ENCODE measurements at places on chromosomes 1 and 21.

- no peak for DNase-seq
These were observed 88.5 kb downstream of the UCK2 start for GRCh38 chr1:165915932-165916348.

GRCh38 chr1:186518395-186518794 is 57.5 kb upstream of the PDC start:
- no peak for DNase-seq

DNA sequence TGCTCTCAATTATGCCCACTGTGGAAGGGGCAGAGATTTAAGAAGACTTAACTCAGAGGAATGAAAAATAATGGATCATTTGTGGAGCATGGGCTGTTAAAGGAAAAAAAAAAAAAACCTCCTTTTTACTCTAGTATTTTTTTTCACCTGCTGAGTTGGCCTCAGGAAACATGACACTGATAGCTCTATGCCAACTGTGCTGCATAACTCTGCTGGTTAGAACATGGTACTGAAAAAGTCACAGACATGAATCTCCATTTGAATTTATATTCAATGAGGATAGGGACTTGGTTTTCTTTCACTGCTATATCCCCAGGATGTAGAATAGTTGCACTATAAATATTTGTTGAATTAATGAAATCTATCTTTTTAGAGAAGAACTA is 86.1 kb upstream of the KIAA0040 start:
- DNase-seq, result no peak

DNA sequence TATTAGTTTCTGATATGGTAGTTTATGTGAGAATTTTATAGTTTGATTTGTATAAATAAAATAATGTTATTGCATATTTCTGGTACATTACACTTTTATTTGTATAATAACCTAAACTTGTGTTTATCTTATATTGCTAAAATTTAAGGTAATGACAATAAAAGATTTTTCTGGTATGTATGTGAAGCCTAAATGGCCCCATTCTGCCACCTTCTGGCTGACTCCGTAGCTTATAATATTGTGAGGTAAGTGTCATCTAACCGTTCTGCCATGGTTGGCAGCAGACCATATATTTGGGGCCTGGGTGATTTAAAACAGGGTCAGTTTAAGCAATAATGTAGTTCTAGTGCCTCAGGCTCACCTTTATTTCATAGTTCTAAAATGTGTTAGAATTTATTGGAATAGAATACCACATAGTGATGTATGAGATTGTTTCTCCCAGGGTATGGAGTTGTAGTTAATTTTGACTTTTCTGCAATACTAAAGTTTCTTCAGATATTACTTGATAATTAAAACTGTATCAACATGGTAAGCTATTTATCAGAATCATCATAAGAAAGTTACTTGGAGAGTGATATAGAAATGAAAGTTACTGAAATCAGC is 21.2 kb upstream of the PRKACB start:
- peak; percentile 15 for DNase-seq

- no peak for DNase-seq
These were observed 5.2 kb downstream of the B3GALT6 start for GRCh38 chr1:1236945-1237873.

- DNase-seq, result no peak
These were observed 199.4 kb upstream of the HMCN1 start for GRCh38 chr1:185534801-185535200.

DNA sequence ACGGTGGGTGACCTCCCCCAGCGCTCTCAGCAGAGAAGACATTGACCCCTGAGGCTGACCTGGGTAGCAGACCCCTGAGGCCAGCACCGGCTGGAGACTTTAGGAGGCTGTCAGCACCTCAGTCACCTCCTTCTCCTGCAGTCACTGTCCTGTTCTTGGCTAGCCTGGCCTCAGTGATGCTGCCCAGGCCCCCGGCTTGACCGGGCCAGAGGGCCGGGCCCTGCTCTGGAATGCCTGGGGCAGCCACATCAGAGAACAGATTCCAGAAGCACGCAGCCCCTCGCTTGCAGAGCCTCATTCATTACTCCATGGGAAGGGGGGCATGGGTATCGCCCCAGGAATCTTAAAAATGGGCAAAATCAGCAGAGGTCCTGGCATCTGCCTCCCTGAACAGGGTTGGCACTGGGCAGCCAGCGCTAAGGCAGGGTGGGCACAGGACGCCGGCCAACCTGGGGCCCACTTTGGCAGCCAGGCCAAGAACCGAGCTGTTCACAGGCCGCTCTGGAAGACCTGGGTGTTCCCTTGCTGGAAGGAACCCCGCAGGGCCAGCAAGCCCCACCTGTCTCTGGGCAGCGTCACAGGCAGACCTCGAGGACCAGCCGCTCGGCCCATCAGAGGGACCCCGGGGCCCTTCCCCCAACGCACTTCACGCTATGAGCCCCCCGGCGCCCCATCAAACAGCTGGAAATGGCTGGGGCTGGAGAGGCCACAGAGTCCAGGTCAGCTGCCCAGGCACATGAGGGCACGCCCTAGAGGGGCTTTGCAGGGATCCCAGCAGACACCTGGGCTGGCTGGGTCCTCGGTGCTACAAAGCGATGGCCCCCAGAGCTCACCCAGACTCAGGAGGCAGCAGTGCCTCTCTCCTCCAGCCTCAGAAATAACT is 45.1 kb downstream of the MEGF6 start:
- no peak for DNase-seq

- DNase-seq, result no peak
These were observed 18.0 kb downstream of the RHBDL2 start for GRCh38 chr1:38923607-38924006.

GRCh38 chr1:201740086-201740541 is 88.8 kb upstream of the IPO9 start:
- DNase-seq, result no peak

Data from NCI-H1930 (cell line).